ENCODE measurements at places on chromosomes 7 and 10.

GRCh38 chr10:6182454-6183098, 20.2 kb upstream of the PFKFB3 start:
- DNase-seq = no peak

DNA sequence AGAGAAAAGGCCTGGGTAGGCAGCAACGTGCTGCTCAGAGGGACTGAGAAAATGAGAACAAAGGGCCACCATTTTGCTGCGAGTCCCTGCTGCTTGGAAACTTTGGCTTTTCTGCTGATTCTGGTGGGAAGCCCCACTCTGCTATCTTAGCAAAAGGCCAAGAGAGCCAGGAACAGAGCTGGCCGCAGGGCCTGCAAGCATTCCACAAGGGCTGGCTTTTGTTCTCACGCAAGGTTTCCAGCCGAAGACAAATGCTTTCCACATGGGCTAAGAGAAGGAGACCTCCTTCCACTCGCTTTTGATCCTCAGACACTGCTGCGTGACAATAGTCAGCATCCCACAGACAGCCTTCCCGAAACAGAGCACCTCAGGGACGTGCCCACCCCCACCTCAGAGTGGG, 163.1 kb downstream of the ARHGAP12 start:
- DNase-seq = no peak

- DNase-seq = no peak
Measured at GRCh38 chr10:79123547-79123963, 54.8 kb downstream of the ZMIZ1 start.

DNA sequence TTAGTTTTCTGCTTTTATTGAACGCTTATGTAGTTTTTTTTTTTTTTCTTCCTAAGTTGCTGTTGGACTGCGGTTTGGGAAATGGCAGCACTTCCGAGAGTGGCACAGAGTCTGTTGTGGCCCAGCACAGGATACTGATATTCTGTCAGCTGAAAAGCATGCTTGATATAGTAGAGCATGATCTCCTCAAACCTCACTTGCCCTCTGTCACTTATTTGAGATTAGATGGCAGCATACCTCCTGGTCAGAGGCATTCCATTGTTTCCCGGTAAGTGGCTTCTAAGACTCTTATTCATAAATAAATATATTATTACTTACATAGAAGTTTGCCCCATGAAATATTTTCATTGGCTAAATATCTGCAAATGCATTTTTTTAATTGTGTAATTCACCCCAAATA, 101.1 kb downstream of the BTAF1 start:
- no peak for DNase-seq

DNA sequence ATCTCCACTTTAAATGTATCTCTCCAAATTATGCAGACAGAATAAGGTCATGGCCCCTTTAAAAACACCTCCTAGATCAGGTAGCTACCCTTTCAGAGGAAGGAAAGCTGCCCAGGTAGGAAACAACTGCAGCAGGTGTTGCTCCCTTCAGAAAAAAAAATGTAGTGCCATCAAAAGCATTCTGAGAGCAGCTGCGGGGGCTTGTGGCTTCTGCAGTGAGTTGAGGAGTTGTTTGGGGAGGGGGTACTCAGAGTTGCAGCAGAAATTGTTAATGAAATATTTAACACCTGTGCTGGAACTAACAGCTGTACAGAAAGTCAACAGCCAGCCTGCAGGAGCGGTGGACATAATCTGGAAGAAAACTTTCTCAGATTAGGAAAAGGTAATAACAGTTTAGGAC, 24.0 kb downstream of the CDHR3 start:
- DNase-seq = no peak

DNA sequence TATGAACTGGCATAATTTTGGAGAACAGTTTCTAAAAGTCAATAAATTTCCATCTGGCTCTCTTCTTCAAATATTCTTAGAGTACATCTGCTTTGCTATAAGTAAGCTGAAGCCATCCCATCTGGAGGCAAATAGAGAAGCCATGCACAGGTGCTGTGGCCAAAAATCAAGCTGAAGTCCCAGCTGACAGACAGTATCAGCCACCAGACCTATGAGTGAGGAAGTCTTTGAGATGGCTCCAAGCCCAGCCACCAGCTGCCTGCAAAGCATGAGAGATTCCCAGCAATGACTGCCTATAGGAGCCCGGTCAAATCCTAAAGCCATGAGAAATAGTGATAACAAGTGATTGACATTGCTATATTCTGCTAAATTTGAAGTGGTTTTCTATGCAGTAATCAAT, 21.7 kb upstream of the PRSS58 start:
- no peak for DNase-seq

GRCh38 chr7:29329686-29330085, 135.1 kb downstream of the CHN2 start:
- no peak for DNase-seq

GRCh38 chr10:127017541-127018297, 112.5 kb downstream of the DOCK1 start:
- DNase-seq = peak; percentile 25

DNA sequence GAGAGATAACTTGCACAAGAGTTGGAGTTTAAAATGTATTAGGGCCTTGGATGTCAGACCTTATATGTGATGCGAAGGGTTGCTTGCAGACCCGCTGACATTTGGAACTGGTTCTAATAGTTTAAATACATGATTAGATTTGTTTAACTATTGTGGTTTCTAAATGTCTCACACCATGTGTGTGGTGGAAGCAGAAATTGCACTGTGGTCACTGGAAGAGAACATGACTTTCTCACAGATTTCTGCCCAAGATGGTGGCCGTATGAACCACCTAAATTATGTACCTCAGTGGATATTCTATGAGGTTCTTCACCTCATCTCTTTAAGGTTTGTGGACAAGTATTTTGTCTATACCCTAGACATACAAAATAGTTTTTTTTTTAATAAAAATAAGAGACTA, 8.2 kb upstream of the C1QL3 start:
- no peak for DNase-seq

- no peak for DNase-seq
Measured at GRCh38 chr7:34275624-34276023, 370.3 kb downstream of the BMPER start.

DNA sequence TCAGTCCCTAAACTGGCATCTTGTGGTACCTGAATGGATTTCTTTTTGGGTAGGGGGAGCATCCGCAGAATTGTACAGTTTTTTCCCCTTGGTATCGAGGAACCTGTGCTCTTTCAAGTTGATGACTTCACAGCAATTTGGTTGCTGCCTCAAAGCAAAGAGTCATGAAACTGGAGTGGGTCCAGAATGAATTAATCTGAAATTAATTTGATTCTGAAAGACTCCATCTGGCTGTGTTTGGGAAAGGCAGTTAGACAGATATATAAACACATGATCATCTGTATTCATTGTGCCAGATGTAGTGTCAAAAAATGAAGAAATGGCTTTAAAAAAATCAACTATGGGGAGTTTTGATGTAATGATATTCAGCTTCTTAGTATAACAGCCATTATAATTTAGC, 136.1 kb downstream of the CELF2 start:
- no peak for DNase-seq

DNA sequence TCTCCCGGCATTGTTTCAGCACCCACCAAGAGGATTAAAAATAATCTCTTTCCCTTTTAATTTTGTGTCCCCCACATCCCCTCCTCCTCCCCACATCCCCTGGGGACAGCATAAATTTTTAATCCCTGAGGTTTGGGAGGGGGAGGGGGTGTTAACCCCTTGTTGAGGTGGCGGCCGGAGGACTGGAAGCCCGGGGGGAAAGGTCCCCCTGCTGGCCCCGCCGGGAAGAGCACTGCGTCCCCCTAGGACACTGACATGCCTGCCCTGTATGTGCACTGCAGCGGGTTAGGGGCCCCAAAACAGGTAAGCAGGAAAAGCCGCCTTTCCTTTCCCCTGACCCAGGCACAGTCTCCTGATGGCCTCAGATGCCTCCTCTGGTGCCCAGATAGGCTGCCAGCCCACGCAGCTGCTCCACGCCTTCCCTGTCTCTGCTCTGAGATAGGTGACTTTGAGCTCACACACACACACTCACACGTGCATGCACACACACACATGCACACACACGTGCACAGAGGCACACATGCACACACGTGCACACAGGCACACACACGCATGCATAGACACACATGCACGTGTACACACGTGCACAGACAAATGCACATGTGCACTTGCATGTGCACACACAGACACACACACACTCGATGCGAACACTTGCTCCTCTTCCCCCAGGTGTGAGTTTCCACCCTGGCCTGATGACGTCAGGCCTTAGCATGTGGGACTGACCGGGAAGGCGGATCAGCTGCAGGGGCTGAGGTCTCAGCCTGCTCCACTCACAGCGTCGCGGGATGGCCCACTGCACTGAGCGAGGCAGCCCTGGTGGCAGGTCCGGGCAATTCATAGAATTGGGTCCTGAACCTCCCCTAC, 12.3 kb downstream of the CNPY1 start:
- peak; percentile 85 for DNase-seq

GRCh38 chr10:51503378-51503777, 196.0 kb downstream of the CSTF2T start:
- DNase-seq = no peak

- no peak for DNase-seq
Measured at GRCh38 chr7:30989824-30990672, 26.3 kb downstream of the GHRHR start.

DNA sequence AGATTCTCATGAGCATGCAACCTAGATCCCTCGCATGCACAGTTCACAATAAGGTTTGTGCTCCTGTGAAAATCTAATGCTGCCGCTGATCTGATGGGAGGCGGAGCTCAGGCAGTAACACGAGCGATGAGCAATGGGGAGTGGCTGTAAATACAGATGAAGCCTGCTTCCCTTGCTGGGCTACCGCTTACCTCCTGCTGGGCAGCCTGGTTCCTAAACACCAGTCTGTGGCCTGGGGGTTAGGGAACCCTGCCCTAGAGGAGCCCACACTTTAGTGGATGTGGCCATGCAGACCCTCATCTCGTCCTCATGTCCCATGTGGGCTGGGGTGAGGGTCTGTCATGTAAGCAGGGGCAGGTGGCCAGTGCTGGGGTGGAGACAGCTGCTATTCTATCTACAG, 417.6 kb downstream of the GLRX3 start:
- DNase-seq = peak; percentile 33

DNA sequence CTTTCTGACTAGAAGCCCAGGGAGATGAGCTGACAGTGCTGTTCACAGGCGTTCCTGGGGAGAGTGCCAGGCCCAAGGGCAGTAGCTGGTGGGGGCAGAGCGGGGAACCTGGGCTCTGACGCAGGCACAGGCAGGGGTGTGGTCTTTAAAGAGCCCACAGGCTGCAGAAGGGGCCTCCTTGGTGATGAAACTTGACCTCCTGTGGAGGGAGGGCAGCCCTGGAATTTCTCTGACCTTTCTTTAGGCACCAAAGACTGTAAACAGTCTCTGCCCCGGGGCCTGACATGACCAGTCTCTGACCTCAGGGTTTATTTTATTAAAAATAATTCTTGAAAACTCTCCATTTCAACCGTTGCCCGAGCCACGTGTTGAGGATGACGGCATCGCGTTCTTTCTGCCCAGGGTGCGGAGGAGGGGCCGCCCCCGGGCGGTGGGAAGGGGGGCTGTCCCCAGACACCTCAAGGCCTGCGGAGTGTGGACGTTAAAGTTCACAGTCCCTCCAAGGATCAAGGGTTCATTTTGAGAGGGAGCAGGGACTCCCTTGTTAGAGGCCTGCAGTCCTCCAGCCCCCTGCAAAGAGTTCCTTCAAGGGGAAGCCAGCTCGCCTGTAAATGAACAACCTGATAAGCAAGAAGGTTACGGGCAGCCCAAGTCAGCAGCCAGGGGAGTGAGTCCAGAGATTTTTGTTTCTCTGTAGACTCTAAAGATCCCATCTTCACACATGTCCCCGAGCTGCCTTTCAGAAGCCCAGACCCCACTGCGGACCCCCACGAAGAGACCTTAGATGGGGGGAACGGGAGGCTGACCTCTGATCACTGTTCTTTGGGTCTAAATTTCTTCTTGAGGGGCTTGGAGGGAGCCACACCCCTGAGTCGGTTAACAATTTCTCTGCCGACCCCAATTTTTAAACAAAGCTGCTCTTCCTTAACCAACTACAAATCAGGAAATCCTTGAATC, 128.9 kb downstream of the VIPR2 start:
- no peak for DNase-seq

DNA sequence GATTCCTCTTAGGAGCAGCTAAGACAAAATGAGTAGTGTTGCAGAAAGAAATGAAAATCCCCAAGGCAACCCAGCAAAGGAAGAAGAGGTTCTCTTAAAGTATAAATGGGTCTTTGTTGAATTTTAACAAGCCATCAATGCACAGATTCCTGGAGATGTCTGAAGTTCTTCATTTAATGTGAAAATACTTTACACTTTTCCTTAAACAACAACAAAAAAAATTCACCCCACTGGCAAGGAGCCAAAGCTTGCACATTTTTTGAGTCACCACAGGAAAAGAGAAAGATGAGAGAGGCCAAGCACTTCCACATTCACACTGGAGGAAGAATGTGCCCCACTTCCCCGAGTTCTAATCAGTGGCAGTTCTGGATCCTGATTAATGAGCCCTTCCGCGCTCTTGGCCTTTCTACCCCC, 286.4 kb upstream of the MEOX2 start:
- no peak for DNase-seq

DNA sequence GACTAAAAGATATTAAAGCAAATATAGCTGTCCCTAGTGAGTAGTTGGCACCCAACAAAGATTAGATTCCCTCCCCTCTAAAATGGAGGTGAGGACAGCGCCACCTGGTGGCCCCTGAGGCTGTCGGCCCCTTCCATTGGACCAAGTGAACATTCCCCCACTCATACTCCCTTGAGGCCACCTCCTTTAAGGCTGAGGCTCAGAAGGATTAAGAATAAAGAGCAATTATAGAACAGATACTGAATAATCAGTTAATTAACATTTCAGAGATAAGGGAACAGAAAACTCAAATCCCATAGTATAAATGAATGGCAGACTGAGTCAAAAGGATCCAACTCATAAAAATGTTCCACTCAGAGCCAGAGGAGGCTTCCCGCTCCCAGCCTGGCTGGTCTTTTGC, 130.4 kb upstream of the GHITM start:
- peak; percentile 56 for DNase-seq

DNA sequence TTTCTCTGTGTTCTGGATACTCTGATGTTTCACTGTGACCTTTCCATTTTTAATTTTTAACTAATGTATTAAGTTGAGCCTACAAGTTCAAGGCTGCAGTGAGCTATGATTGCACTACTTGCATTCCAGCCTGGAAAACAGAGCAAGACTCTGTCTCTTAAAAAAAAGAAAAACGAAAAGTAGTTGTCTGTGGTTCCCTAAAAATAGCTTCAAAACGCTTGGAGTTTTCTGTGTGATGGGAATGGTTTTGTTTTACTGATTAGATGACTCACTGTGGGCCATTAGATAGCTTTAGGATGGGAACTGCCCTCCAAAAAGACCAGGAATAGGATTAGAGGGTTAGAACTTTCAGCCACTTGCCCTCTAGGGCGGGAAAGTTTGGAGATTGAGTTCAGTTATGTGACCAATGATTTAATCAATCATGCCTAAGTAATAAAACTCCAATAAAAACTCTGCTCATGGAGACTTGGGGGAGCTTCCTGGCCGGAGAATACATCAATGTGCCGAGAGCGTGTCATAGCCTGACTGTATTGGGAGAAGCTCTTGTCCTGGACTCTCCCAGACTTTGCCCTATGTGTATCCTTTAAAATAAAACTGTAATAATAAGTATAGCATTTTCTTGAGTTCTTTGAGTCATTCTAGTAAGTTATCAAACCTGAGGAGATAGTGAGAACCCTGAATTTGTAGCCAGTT, 147.1 kb downstream of the LYZL1 start:
- DNase-seq = no peak

GRCh38 chr10:75525646-75526045, 94.2 kb downstream of the LRMDA start:
- no peak for DNase-seq

GRCh38 chr10:33010132-33011037, 52.4 kb upstream of the ITGB1 start:
- DNase-seq = no peak

- DNase-seq = no peak
Measured at GRCh38 chr10:31918671-31919409, 9.8 kb downstream of the ARHGAP12 start.

All from ecto neural progenitor cell (in vitro differentiated cells).